CD8-positive, alpha-beta memory T cell (primary cell): ENCODE measurements at places on chromosomes 3 and 15. TPM values are rescaled to one million over a fixed set of nuclear protein-coding genes. Genes with fewer than 3 reads are reported as not detected.

The ICE2 gene
- 57.5 TPM for polyA plus RNA-seq

The IL5RA gene
- polyA plus RNA-seq: 0.16 TPM

The CPOX gene
- 6.4 TPM for polyA plus RNA-seq

DNA sequence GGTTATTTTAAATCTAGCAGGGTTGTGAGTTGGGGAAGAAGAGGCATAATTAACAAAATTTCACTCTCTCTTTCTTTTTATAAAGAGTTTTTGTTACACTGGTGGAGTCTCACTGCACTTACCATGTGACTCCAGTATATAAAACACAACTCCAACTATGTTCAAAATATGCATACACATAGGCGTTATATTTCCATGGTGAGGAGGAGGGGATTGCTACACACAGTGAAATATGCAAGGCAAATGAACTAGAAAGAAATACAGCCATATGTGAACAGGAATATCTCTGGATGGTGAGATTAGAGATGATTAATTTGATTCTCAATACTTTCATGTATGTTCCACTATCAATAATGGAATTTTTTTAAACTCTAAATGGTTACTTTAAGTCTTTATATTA, 385.0 kb downstream of the MAGI1 start:
- H3K27ac ChIP-seq: no peak overlapping the region
- H3K27me3 ChIP-seq: no peaks in the 10 kb centered on the region
- H3K4me3 ChIP-seq: no peak overlapping the region
- no peaks in the 10 kb centered on the region for H3K4me1 ChIP-seq
- H3K36me3 ChIP-seq: no peaks in the 10 kb centered on the region
- DNase-seq: no peak

- H3K4me3 ChIP-seq: no peak overlapping the region
- H3K4me1 ChIP-seq: no peaks in the 10 kb centered on the region
- H3K36me3 ChIP-seq: no peaks in the 10 kb centered on the region
- no peak overlapping the region for H3K27ac ChIP-seq
- no peaks in the 10 kb centered on the region for H3K27me3 ChIP-seq
- DNase-seq: no peak
These were observed 50.8 kb upstream of the CACNA2D3 start for GRCh38 chr3:54071601-54072000.
